Stimulated activated CD4-positive, alpha-beta T cell treated with anti-CD3 and anti-CD28 coated beads, Interleukin-15, amount 100 ng/mL, for 48 hours (primary cell): ENCODE measurements at places on chromosomes 3 and 15.

- DNase-seq, result no peak
Observed at GRCh38 chr3:36227980-36228379, 152.3 kb upstream of the STAC start.

- DNase-seq, result no peak
Observed at GRCh38 chr3:149310796-149311534, 22.5 kb downstream of the TM4SF18 start.

DNA sequence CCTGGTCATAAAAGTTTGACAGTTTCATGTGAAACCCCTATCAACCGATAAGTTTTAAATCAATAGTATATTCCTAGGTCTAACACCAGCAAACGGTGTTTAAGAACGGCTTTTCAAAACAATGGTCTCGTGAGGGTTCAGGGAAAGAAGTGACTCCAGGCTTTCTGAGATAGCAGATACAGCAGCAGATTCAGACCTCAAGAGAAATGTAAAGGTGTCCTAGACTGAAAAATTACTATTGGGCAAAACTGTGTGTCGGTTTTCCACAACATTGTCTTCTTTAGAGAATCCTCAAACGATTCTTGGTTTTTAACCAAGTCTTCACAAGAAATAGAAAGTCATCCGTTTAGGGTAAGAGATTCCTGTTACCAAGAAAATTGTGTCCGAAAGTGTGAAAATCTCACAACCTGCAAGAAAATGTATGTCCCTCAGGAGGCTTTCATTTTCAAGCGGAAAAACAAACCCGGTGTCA is 1.2 kb downstream of the SETD2 start:
- DNase-seq, result no peak

DNA sequence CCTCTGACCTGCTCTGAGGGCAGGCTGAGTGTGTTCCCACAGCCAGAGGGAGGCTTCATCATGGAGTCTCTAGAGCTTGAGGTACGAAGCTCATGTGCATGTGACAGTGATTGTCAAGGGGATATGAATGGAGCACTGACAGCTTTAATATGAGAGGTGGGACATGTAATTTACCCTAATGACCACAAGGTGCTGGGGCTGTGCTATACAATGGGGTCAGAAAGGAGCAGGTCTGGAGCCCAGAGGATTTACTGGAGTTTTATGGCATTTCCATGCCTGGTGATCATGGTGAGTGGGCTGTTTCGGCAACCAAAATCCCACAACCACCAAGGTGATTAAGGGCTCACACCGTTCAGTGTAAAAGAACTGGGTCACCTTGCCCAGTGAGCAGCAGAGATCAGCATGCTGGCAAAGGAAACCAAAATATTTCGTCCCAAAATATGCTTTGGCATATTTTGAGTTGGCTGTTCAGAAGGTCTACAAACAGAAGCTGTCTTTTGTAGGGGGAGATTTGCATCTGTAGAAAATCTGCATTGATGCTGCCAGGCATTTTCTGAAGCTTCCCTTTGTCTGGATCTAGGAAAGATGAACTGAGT is 40.1 kb upstream of the RASGRF1 start:
- DNase-seq, result no peak

DNA sequence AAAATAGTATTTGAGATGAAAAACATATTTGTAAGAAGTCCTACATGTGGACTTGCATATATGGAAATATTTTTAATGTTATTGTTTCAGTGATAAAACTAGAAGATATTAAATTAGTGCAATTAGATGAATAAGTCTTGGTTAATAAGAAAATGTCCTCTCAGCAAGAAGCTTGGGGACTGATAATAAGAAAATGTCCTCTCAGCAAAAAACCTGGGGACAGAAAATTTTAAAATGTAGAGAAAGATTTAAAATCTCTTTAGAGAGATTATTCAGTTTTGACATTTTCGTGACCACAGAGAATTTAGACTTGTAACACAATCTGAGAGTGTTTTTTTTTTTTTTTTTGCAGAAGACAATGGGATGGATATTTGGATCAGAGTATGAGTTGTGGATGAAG is 156.0 kb downstream of the ISL2 start:
- no peak for DNase-seq

DNA sequence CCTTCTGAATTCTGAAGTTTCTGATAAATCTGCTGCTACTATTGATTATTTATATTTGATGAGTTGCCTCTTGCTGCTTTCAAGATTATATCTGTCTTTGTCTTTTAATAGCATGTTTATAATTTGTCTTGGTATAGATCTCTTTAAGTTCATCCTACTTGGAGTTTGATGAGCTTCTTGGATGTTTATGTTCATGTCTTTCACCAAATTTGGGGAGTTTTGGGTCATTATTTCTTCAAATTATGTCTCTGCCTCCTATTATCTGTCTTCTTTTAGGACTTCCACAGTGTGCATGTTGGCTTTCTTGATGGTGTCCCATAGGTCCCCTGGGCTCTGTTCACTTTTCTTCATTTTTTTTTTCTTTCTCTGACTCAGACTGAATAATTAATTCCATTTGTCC is 32.3 kb upstream of the EDEM1 start:
- DNase-seq, result no peak

GRCh38 chr15:80266113-80266512 is 14.1 kb upstream of the CTXND1 start:
- DNase-seq, result no peak

DNA sequence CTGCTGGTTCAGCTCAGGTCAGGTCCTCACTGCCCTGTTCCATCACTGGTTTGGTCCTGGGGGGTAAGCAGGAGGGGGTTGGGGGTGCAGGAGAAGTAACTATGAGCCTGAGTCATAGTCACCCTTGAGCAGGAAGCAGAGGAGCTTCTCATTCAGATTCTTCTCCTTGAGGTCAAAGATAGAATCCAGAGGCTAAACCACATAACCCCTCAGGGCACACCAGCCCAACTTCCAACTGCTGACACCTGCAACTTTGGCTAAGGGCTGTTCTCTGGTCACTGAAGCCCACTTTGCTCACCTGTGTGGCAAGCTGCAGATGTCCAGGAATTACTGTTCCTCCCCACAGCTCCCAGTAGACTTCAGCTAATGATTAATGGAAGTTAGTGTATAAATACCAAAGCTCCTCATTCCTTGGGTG is 48.8 kb upstream of the LRRFIP2 start:
- no peak for DNase-seq

GRCh38 chr15:87896936-87897335 is 359.6 kb downstream of the NTRK3 start:
- DNase-seq, result no peak

GRCh38 chr3:129548104-129548965 is 5.4 kb downstream of the H1-8 start:
- DNase-seq, result no peak

- DNase-seq, result no peak
Observed at GRCh38 chr15:31202953-31203352, 101.4 kb upstream of the TRPM1 start.

DNA sequence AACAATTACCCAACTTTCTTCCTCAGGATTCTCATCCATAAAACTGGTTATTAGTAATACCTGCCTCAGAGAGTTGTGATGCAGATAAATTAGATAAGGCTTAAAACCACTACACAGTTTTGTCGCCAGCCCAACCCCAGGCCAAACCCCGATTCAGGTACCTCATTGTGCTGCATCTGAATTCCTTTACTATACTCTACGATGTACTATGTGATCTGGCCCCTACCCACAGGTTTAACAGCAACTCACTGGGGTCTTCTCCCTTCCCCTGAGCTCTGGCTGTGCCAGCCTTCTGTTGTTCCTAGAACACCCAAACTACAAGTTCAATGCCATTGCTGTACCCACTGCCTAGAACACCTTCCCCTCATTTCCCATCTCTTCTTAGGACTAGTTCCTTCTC is 64.6 kb downstream of the MYO5A start:
- DNase-seq, result no peak

GRCh38 chr3:59052803-59053411 is 3.1 kb upstream of the CFAP20DC start:
- DNase-seq, result no peak

GRCh38 chr15:98076021-98076816 is 115.7 kb downstream of the ARRDC4 start:
- DNase-seq, result no peak

DNA sequence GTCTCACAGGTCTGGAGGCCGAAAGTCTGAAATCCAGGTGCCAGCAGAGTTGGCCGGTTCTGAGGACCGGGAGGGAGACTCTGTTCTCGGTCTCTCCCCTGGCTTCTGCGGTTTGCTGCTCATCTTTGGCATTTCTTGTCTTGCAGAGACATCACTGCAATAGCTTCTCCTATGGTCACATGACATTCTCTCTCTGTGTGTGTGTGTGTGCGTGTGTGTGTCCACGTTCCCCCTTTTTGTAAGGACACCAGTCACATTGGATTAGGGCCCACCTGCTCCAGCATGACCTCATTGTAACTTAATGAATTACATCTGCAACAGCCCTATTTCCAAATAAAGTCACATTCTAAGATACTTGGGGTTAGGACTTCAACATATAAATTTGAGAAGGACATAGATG is 12.4 kb upstream of the ATP10A start:
- no peak for DNase-seq

GRCh38 chr3:10808974-10809373 is 7.1 kb upstream of the SLC6A11 start:
- DNase-seq, result no peak

- DNase-seq, result no peak
Observed at GRCh38 chr3:33044676-33045075, 52.3 kb downstream of the GLB1 start.

DNA sequence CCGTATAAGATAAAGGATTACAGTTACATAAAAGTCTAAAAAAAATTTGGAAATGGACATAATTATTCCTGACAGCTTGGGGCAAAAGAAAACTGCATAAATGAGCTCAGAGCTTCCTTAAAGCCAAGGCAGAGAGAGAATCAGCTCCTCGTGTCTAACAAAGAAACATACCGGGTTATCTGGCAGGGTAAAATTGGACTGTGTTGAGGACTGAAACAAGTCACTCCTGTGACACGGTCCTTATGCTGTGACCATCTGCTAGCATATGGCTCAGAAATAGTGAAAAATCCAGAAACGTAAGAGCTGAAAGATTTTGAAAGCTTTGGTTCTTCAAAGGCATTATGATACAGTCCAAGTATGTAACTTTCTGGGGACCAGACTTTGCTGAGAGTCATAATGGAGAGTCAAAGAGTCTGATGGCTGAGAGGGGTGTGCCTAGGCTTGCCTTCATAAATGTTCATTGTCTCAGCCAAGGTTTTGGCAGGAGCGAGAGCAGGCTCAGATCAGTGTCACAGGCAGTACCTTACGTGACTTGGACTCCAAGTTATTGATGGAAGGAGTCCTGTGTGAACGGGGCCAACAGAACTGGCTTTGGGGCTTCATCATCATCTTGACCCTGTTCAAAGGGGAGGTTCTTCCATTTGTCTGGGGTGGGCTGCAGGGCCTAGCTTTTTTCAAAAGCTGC is 12.5 kb downstream of the MAP6D1 start:
- no peak for DNase-seq

- DNase-seq, result no peak
Observed at GRCh38 chr15:71139241-71139640, 24.0 kb downstream of the THSD4 start.

DNA sequence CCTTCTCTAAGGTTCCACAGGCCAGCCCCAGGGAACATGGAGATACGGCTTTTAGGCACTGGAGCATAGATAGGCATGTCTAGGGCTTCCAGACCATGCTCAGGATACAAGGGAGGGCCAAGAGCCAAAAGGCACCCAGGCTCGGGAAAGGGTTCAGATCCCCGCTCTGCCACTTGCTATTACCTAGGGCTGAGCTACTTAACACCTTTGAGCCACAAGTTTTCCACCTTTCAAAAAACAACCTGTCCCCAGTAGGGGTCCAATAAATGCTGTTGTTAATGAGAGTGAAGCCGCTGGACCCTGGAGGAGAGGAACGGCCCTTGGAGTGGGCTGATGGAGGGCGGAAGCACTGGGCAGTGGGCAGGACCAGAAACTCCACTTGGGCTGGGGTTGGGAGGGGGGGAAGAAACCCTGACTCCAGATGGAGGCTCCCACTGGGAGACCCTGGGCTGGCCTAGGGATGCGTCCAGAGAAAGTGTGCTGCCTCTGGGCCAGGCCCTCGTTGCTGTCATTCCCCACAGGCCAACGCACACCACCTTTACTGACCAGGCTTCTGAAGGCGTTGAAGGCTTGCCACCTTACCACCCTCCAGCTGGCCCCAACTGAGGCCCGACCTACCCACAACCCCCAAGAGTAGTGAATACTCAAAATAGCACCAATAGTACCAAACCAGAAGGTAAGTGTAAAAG is 8.6 kb upstream of the ITPKA start:
- no peak for DNase-seq

DNA sequence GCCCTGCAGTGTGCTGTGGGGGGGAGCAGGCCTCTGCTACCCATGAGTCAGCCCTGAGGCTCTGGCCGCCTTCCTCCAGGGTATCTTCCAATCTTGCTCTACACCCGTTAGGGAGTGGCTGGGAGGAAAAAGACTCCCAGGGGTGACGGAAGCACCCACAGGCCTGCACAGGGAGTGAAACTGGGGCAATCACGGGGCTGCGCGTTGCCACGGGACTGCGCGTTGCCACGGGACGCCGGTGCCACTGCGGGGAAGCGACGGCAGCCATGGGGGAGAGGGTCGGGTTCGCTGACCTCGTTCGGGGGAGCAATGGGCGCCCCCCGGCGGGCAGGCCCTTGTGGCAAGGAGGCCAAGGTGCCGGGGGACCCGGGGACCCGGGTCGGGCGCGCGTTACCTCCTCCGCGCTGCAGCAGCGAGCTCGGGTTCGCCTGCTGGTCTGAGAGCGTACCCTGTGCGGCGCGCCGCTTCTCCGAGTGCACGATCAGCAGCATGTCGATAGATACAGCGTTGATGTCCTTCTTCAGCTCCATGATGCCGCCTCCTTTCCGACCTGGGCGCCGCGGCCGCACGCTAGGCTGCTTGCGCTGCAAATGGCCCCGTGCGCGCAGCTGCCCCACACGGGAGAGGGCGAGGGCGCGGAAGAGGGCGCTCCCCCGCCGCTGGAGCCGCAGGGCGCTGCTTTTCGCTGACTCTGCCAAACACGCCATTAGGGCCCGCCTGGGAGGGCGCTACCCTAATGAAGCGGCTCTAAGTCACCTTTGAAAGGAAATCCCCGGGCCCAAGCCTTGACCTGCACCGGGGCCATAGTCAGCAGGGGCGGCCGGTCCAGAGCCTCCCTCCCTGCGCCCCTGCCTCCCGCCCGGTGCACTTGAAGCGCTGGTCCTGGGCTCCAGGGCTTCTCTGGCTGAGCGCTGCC is at the start of gene KY:
Gene KY, minus strand, starts transcription at position 592 of the 916 bp plus-strand sequence. Its CDS starts 62 bp downstream, at position 530.
- no peak for DNase-seq

GRCh38 chr3:177760803-177761202 is 563.5 kb upstream of the TBL1XR1 start:
- no peak for DNase-seq

GRCh38 chr3:3587647-3587972 is 211.6 kb upstream of the LRRN1 start:
- DNase-seq, result no peak

GRCh38 chr3:185401319-185401955 is 38.5 kb downstream of the MAP3K13 start:
- no peak for DNase-seq

GRCh38 chr15:70318594-70319465 is 221.1 kb upstream of the TLE3 start:
- no peak for DNase-seq

GRCh38 chr3:115072265-115073021 is 74.6 kb downstream of the ZBTB20 start:
- no peak for DNase-seq

DNA sequence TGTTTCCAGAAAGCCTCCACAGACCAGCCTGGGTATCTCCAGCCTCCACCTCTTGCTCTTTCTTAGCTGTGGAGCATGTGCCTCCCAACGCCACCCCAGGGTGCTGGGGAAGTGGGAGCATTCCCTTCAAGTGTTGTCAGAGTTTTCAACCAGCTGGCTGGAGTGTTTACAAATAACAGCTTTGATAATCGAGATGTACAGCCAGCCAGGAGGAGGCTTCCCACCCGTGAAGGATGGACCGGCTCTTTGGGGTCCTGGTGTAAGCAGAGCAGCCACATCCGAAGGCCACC is 8.5 kb upstream of the OXTR start:
- DNase-seq, result no peak
